K562 (cell line): ENCODE measurements at places on chromosomes 13 and 19. TPM values are rescaled to one million over a fixed set of nuclear protein-coding genes. Genes with fewer than 3 reads are reported as not detected.
A peak's percentile ranks its signal among the peaks of the same experiment; 100 is the strongest.

GRCh38 chr19:12790628-12791344 lies 500 bp upstream of the JUNB start:
- no peaks in the 10 kb centered on the region for H3K27me3 ChIP-seq
- H3K4me3 ChIP-seq = peak overlapping the region; percentile 83
- H3K27ac ChIP-seq = peak overlapping the region; percentile 89
- no peak for DNase-seq
- no peaks in the 10 kb centered on the region for H3K36me3 ChIP-seq

GRCh38 chr19:45668342-45668871 lies 386 bp downstream of the GIPR start:
- peak overlapping the region; percentile 92 for H3K27ac ChIP-seq
- H3K4me1 ChIP-seq = peaks cover 16% of the 10 kb centered on the region; the same call in 2 of the 3 replicates
- H3K4me3 ChIP-seq = peak overlapping the region; percentile 58
- peaks cover 18% of the 10 kb centered on the region for H3K36me3 ChIP-seq
- no peak for DNase-seq

- H3K4me1 ChIP-seq = peaks cover 5% of the 10 kb centered on the region; the same call in 1 of the 2 replicates
- no peak overlapping the region for H3K27ac ChIP-seq
- H3K4me3 ChIP-seq = no peak overlapping the region
- H3K36me3 ChIP-seq = no peaks in the 10 kb centered on the region
- no peak for DNase-seq
Measured at GRCh38 chr13:111031531-111031961, 83.6 kb upstream of the ARHGEF7 start.

DNA sequence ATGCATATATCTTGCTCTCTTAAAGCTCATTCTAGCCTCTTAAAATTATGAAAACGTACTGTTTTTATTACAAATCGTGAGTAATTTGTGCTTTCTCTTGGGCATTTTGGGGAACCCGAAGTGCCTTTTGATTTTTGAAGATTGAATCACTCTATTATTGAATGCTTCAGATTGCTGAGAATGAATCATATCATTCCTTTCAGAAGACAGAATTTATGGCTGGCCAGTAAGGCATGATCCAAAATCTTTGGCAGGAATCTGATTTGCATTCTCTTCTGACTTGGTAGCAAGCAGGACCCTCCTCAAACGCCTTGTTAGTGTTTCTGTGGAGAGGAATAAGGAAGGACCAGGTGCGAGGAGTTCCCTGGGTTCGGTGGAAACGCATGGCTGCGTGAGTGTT lies 49.5 kb downstream of the STARD13 start:
- no peak overlapping the region for H3K4me3 ChIP-seq
- H3K4me1 ChIP-seq = no peaks in the 10 kb centered on the region
- H3K36me3 ChIP-seq = no peaks in the 10 kb centered on the region
- H3K27ac ChIP-seq = no peak overlapping the region
- no peaks in the 10 kb centered on the region for H3K27me3 ChIP-seq

- H3K4me1 ChIP-seq = peaks cover 51% of the 10 kb centered on the region
- peak overlapping the region; percentile 30; the same call in 2 of the 3 replicates for H3K27ac ChIP-seq
- DNase-seq = peak; percentile 21
- peaks cover 27% of the 10 kb centered on the region for H3K36me3 ChIP-seq
- H3K27me3 ChIP-seq = no peaks in the 10 kb centered on the region
Measured at GRCh38 chr19:58578012-58578925, 5.1 kb upstream of the MZF1 start.

DNA sequence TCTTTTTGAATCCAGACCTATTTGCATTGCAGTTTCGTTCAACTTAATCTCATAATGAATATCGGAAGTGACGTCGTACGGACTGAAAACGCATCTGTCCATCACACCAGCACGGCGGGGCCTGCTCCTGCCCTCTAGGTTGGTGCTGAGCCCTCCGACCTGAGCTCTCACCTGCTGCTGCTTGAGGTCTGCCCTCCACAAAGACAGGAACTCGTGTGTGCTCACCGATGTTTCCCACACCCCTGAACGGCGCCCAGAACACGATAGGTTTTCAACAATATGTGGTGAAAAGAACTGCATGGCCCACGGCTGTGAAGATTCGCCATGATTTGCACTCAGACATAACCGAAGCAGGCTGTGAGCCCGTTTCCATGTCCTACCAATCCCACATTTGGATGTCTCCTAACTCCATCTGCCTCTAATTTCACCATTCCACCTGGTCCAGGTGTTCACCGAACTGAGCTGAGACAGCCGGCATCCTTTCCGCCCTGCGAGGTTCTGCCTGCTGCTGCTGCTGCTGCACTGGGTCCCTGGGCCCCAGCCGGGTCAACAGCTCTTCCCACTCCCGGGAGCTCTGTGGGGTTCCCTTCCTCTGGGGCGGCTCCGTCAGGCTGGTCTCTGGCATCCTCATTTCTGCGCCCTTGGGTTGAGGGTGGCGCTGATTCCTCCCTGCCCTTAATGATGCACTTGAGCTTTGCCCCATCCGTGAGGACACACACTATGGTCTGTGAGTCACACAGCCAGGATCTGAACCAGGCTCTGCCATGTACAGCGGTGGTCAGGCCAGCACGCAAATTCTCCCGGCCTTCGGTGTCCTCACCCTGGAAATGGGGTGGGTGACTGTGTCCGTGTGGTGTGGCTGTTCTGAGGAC lies 20.9 kb downstream of the GRTP1 start:
- peaks cover under 1% of the 10 kb centered on the region for H3K4me1 ChIP-seq
- DNase-seq = no peak
- no peak overlapping the region for H3K27ac ChIP-seq
- no peak overlapping the region for H3K4me3 ChIP-seq

GRCh38 chr13:99314640-99315176 lies 7.5 kb upstream of the GPR183 start:
- peaks cover 10% of the 10 kb centered on the region for H3K4me1 ChIP-seq
- H3K27me3 ChIP-seq = no peaks in the 10 kb centered on the region
- peak overlapping the region; percentile 66 for H3K27ac ChIP-seq
- H3K36me3 ChIP-seq = peaks cover 18% of the 10 kb centered on the region
- no peak overlapping the region for H3K4me3 ChIP-seq

- no peak overlapping the region for H3K27ac ChIP-seq
- H3K36me3 ChIP-seq = no peaks in the 10 kb centered on the region
- H3K4me1 ChIP-seq = no peaks in the 10 kb centered on the region
Measured at GRCh38 chr13:34750078-34750931, 191.8 kb upstream of the NBEA start.

GRCh38 chr19:42508892-42509444 lies 19.3 kb downstream of the CEACAM1 start:
- no peak for DNase-seq
- no peaks in the 10 kb centered on the region for H3K4me1 ChIP-seq
- no peaks in the 10 kb centered on the region for H3K36me3 ChIP-seq
- peaks cover 6% of the 10 kb centered on the region; the same call in 2 of the 3 replicates for H3K27me3 ChIP-seq
- H3K4me3 ChIP-seq = no peak overlapping the region

GRCh38 chr19:1905863-1906375 lies 720 bp downstream of the ADAT3 start:
- peak overlapping the region; percentile 81 for H3K4me3 ChIP-seq
- DNase-seq = no peak
- H3K27ac ChIP-seq = peak overlapping the region; percentile 85
- H3K27me3 ChIP-seq = no peaks in the 10 kb centered on the region
- peaks cover 16% of the 10 kb centered on the region; the same call in 2 of the 3 replicates for H3K4me1 ChIP-seq

- no peak overlapping the region for H3K4me3 ChIP-seq
- no peaks in the 10 kb centered on the region for H3K27me3 ChIP-seq
- no peaks in the 10 kb centered on the region for H3K36me3 ChIP-seq
Measured at GRCh38 chr13:107395927-107396662, 819.2 kb downstream of the LIG4 start.

DNA sequence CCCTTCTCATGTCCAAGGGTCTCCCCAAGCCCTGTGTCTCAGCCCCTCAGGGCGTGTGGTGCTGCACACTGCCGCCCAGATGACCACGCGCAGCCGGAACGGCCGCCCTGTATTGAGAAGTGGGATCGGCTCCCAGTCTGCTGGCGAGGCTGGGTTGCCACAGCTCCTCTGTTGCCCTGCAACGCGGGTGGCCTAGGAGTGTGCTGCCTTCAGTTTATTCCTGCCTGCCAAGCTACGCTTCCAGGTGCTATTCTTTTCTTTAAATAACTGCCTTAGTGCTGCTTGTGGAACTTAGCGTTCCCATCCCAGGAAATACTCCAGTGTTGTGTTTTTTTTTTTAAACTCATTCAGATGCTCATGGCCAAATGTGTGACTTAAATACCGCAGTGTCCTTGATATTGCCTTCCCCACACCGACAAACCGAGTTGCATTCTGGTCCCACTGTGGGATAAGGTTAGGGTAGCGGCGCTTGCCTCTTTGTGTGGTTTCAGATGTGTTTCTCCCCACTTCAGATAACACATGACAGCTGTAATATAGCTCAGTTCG lies 16.6 kb downstream of the ACTN4 start:
- no peaks in the 10 kb centered on the region for H3K27me3 ChIP-seq
- peak overlapping the region; percentile 49 for H3K27ac ChIP-seq
- peaks cover 67% of the 10 kb centered on the region for H3K36me3 ChIP-seq
- peak; percentile 76 for DNase-seq
- H3K4me3 ChIP-seq = no peak overlapping the region
- H3K4me1 ChIP-seq = peaks cover 84% of the 10 kb centered on the region

- H3K4me1 ChIP-seq = peaks cover 8% of the 10 kb centered on the region; the same call in 2 of the 3 replicates
- no peak overlapping the region for H3K4me3 ChIP-seq
- peaks cover 29% of the 10 kb centered on the region; the same call in 2 of the 3 replicates for H3K36me3 ChIP-seq
- no peak for DNase-seq
- no peaks in the 10 kb centered on the region for H3K27me3 ChIP-seq
Measured at GRCh38 chr13:114007566-114007965, 33.7 kb upstream of the C13orf46 start.

GRCh38 chr19:46992699-46993535 lies 26.7 kb upstream of the NPAS1 start:
- peaks cover 61% of the 10 kb centered on the region; the same call in 2 of the 3 replicates for H3K36me3 ChIP-seq
- no peak overlapping the region for H3K4me3 ChIP-seq
- H3K27ac ChIP-seq = no peak overlapping the region
- peaks cover 8% of the 10 kb centered on the region; the same call in 2 of the 3 replicates for H3K4me1 ChIP-seq

- DNase-seq = no peak
- H3K4me1 ChIP-seq = peaks cover 36% of the 10 kb centered on the region
- H3K36me3 ChIP-seq = peaks cover 7% of the 10 kb centered on the region; the same call in 1 of the 3 replicates
- no peaks in the 10 kb centered on the region for H3K27me3 ChIP-seq
- H3K4me3 ChIP-seq = peak overlapping the region; percentile 50
Measured at GRCh38 chr19:40597329-40597838, 3.8 kb upstream of the LTBP4 start.

- H3K4me3 ChIP-seq = no peak overlapping the region
- H3K27ac ChIP-seq = no peak overlapping the region
- peaks cover 19% of the 10 kb centered on the region for H3K4me1 ChIP-seq
- no peaks in the 10 kb centered on the region for H3K36me3 ChIP-seq
- DNase-seq = no peak
- no peaks in the 10 kb centered on the region for H3K27me3 ChIP-seq
Measured at GRCh38 chr13:99062593-99062992, 84.7 kb upstream of the DOCK9 start.

- no peak overlapping the region for H3K4me3 ChIP-seq
- H3K27ac ChIP-seq = no peak overlapping the region
- DNase-seq = no peak
- peaks cover 24% of the 10 kb centered on the region; the same call in 2 of the 3 replicates for H3K27me3 ChIP-seq
- H3K36me3 ChIP-seq = no peaks in the 10 kb centered on the region
Measured at GRCh38 chr19:18629166-18630088, 7.4 kb upstream of the KLHL26 start.

- no peaks in the 10 kb centered on the region for H3K27me3 ChIP-seq
- no peak for DNase-seq
- H3K36me3 ChIP-seq = no peaks in the 10 kb centered on the region
- H3K4me1 ChIP-seq = no peaks in the 10 kb centered on the region
- H3K27ac ChIP-seq = no peak overlapping the region
- no peak overlapping the region for H3K4me3 ChIP-seq
Measured at GRCh38 chr13:76723551-76724232, 162.5 kb downstream of the KCTD12 start.

DNA sequence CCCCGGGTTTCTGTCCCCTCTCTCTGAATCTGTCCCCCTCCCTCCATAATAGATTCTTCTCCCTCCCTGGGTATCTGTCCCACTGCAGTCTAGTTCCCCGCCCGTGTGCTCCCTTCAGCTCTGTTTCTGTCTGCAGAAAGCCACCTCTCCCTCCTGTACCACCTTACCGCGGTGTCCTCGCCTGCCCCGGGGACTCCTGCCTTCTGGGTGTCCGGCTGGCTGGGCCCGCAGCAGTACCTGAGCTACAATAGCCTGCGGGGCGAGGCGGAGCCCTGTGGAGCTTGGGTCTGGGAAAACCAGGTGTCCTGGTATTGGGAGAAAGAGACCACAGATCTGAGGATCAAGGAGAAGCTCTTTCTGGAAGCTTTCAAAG lies 1.3 kb downstream of the FCGRT start:
- H3K4me3 ChIP-seq = no peak overlapping the region
- H3K27me3 ChIP-seq = no peaks in the 10 kb centered on the region
- H3K4me1 ChIP-seq = peaks cover 7% of the 10 kb centered on the region; the same call in 2 of the 3 replicates
- DNase-seq = peak; percentile 12

DNA sequence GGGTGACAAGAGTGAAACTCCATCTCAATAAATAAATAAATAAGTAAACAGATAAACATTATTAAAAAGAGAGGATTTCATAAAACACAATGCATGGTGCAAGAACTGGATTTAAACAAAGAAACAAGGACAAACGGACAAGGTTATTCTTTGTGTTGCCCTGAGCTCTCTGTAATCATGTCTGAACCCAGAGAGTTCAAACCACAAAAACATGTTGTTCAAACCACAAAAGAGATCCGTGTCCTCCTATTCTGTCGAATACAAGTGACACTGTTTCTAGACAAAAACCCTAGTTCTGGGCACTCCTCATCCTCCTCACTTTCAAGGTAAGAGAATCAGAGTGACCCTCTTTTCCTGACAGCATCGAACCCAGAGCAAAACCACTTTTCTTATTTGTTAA lies 4.6 kb upstream of the TPRX2 start:
- peaks cover 5% of the 10 kb centered on the region; the same call in 1 of the 2 replicates for H3K27me3 ChIP-seq
- no peak overlapping the region for H3K4me3 ChIP-seq
- DNase-seq = no peak
- peaks cover 5% of the 10 kb centered on the region; the same call in 1 of the 2 replicates for H3K4me1 ChIP-seq
- no peak overlapping the region for H3K27ac ChIP-seq

Gene GPR108
- 31.1 and 33.1 TPM in 2 replicates for total RNA-seq

Gene NLRP8
- total RNA-seq = not detected in 2 replicates

Gene NACC1
- 93.0 and 96.6 TPM in 2 replicates for total RNA-seq

Gene OR10H5
- not detected in 2 replicates for total RNA-seq

Gene FLT3
- total RNA-seq = not detected in 2 replicates

Gene C19orf33
- total RNA-seq = not detected in 2 replicates

Gene SYMPK
- 86.9 and 95.5 TPM in 2 replicates for total RNA-seq

Gene TLE6
- total RNA-seq = 1.8 TPM in 2 replicates

Gene MISP3
- total RNA-seq = 1.9 and 2.9 TPM in 2 replicates

Gene IZUMO4
- total RNA-seq = 1.6 TPM in 2 replicates

Gene CCDC159
- total RNA-seq = 5.9 and 7.6 TPM in 2 replicates

Gene TGFBR3L
- total RNA-seq = 0.18 TPM in 1 of 2 replicates, not detected in the other

Gene ZNF575
- total RNA-seq = 0.20 and 0.72 TPM in 2 replicates

Gene CBY2
- total RNA-seq = not detected in 2 replicates
